Progenitor cell of endocrine pancreas (in vitro differentiated cells): ENCODE measurements at places on chromosomes 5 and 9. TPM values are rescaled to one million over a fixed set of nuclear protein-coding genes. Genes with fewer than 3 reads are reported as not detected.

GRCh38 chr5:139391570-139392323, 2.0 kb upstream of the MZB1 start:
- DNase-seq: no peak

GRCh38 chr9:74817816-74818215, 69.9 kb downstream of the TRPM6 start:
- DNase-seq: no peak

ADAMTS2 gene
- total RNA-seq: 2.1 and 2.5 TPM in 2 replicates

DRD1 gene
- not detected in 2 replicates for total RNA-seq

DNA sequence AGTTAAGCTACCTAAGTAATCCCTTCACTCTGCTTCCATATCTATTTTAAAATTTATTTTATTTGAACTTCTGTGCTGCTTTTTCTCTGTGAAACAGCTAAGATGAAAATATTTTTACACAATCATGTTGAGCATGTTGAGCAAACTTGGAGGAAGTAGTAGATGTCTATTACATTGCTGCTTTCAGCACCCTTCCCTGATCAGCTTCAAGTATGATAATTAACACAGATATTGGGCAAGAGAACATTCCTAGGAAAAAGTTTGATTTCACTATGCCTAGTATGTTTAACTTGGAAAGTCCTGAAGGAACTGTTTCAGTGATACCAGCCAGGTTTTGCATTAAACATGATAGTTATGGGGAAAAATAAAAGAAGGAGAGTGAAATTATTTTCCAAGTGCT, 283.6 kb downstream of the ELAVL2 start:
- no peak for DNase-seq

PCDHGA7 gene
- 0.41 and 0.49 TPM in 2 replicates for total RNA-seq

- DNase-seq: no peak
Measured at GRCh38 chr9:115877852-115878438, 275.6 kb upstream of the PAPPA start.

DNA sequence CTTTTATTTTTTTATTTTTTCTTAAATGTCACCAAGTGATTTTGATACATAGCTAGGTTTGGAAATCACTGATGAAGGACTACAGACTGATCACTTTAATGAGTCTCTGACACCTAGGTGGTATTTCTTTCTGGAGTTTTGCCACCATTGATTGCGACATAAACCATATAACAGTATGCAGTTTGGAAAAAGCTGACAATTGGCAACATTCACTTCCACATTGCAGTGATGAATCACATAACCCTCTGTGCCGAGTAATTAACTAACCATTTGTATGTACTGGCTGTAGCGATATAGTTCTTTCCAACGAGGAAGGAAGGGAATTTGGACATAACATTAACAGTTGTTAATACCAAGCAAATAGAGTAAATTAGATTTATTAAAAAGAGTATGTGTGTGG, 222.9 kb upstream of the EFNA5 start:
- no peak for DNase-seq

IRX2 gene
- total RNA-seq: 4.2 and 6.0 TPM in 2 replicates

DNA sequence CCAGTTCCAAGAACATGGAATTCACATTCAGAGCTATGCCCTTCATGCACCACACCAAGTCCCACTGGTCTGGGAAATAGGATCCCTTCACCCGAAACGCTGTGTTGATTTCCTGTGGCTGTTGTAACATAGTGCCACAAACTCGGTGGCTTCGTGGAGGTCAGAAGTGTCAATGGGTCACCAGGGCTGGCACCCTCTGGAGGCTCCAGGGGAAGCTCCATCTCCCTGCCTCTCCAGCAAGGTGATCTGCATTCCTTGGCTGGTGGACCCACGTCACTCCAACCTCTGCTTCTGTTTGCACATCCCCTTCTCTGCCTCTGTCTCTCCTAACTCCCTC, 28.9 kb upstream of the ALDH1B1 start:
- no peak for DNase-seq

- DNase-seq: no peak
Measured at GRCh38 chr5:106481374-106481773, 1189.4 kb downstream of the EFNA5 start.

- DNase-seq: no peak
Measured at GRCh38 chr5:6584101-6584645, 48.7 kb downstream of the NSUN2 start.

SLC36A2 gene
- total RNA-seq: not detected in 2 replicates

DNA sequence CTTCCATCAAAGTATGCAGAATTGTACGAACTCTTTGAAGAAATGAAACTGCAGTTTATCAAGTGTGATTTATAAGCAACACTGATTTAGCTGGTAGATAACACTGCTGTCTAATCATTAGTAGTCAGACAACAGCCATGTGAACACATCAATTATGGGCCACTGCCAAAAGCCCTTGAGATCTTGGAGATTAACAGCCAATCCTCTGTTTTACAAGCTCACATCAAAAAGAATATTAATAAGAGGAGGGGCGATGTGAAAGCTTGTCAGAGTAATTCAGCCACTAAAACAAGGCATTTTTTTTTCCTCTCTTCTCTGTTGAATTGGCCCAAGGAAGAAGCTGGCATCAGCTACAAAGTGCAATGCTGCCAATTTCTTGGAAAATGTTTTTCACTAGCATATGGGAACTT, 28.1 kb downstream of the ZNF608 start:
- DNase-seq: no peak

SV2C gene
- 0.27 and 0.48 TPM in 2 replicates for total RNA-seq

RASA1 gene
- 42.0 and 42.6 TPM in 2 replicates for total RNA-seq

THBS4 gene
- total RNA-seq: 5.6 and 6.1 TPM in 2 replicates

- no peak for DNase-seq
Measured at GRCh38 chr9:18371621-18372020, 102.3 kb upstream of the ADAMTSL1 start.

DNA sequence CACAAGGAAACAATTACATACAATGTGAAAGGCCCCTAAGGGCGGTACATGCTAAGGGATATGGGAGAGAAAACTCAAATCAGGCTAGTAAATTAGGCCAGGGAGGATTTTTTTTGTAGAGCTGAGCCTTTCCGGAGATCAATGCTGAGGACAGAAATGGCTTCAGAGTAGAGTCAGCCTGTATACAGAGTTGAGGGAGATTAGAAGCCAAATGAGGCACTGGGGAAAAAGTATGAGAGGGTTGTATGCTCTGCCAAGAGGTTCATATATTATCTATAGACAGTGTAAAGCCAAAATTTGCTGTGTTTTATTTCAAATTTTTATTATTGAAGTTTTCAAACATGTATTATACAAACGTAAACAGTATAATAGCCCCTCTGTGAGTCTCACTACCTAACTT, 103.1 kb downstream of the BNC2 start:
- DNase-seq: no peak

DNA sequence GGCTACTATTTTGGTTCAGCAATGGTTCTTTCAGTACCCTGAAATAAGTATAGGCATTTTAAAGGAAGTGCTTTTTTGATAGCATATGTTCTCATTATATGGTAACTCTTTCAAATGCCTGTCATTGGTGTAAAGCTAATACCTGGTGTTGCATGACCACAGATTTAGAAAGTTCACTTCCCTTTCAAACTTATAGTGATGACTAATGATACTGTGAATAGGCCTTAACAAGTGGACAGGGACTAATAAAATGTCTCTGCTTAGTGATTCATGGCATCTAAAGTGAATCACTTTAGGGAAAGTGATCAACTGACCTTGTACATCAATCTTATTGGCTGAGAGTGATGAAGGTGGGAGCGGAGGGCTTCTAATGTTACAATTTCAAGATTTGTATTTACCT, 21.6 kb downstream of the MRPL22 start:
- no peak for DNase-seq

DNA sequence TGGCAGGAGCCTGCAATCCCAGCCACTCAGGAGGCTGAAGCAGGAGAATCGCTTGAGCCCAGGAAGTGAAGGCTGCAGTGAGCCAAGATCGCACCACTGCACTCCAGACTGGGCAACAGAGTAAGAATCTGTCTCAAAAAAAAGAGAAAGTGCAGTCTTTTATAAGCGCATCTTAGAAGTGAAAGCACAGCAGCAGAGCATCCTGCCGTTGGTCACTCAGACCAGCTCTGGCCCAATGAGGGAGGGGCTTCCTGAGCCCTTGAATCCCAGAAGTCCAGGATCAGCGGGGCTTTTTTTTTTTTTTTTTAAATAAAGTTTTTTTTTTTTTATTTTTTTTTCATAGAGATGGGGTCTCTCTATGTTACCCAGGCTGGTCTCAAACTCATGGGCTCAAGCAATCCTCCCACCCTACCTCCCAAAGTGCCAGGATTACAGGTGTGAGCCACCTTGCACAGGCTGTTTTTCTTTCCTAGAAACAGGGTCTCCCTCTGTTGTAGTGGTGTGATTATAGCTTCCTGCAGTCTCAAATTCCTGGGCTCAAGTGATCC, 42.3 kb downstream of the NAIF1 start:
- DNase-seq: no peak

NAIF1 gene
- 9.6 and 10.8 TPM in 2 replicates for total RNA-seq

FBLL1 gene
- 3.1 and 4.5 TPM in 2 replicates for total RNA-seq
